Natural killer cell (primary cell): ENCODE measurements at places on chromosomes 5 and 9. TPM values are rescaled to one million over a fixed set of nuclear protein-coding genes. Genes with fewer than 3 reads are reported as not detected.

DNA sequence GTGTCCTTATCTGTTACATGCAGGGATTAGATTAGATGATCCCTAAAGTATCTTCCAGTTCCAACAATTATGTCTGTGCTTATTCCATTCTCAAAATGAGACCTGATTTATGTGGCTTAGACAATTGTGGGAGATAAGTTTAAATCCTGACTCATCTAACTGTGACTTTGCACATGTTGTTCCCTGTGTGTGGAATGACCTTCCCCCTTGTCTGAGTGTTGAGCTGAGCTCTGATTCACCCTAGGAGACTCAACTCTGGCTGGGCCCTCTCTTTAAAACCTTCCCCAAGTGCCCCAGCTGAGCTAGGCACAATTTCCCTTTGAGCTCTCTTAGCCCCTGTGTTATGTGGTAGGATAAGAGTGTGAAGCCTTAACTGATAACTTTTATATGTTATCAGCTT, 118.9 kb upstream of the ELL2 start:
- DNase-seq: no peak

- DNase-seq: no peak
These were observed 25.2 kb downstream of the PRRC2B start for GRCh38 chr9:131419026-131419614.

- DNase-seq: no peak
These were observed 116.1 kb downstream of the SEMA5A start for GRCh38 chr5:9429691-9430215.

CNTNAP3 gene
- total RNA-seq: not detected

GRCh38 chr9:126708178-126708577, 94.5 kb downstream of the LMX1B start:
- DNase-seq: peak; percentile 1
